Neural progenitor cell (in vitro differentiated cells): ENCODE measurements at places on chromosomes 5 and 9. TPM values are rescaled to one million over a fixed set of nuclear protein-coding genes. Genes with fewer than 3 reads are reported as not detected.
A peak's percentile ranks its signal among the peaks of the same experiment; 100 is the strongest.

GRCh38 chr5:29002481-29002880 is 1964.1 kb upstream of the CDH9 start:
- DNase-seq, result no peak

DNA sequence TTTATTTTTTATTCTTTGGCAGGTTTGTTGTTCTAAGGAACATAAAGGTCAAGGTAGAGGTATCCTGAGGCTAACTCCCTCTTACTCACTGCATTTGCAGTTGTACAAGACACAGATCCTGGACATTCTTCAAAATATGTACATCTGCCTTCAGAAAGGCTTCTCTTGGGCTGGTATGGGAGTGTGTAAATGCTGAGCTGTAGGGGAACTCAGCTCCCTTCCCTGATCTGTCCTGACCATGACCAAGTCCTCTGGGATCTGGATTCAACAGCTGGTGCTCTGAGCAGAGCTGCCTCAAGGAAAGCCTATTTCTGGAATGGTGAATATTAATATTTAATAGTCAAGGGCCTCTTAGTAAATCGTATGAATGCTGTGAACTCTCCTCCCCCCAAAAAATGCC is 117.4 kb downstream of the PRKACG start:
- DNase-seq, result no peak

- DNase-seq, result no peak
Measured at GRCh38 chr5:1031306-1031959, 22.8 kb downstream of the NKD2 start.

DNA sequence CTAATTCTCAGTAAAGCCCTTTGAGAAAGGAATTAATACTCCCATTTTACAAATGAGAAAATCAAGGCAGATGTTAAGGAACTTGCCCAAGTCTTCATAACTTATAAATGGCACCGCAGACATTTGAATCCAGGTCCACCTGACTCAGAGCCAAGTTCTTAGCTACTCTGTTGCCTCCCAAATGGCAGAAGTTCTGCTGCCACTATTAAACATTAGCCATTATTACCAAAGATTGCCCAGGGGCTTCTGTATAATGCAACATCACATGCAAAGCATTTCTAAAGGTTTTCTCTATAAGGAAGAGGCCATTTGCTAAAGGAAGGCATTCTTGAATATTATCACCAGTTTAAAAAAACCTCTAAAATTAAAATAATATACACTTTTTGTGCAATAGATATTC is 28.3 kb downstream of the TPD52L3 start:
- DNase-seq, result no peak

- DNase-seq, result no peak
Measured at GRCh38 chr5:14668181-14668591, 3.7 kb downstream of the OTULIN start.

DNA sequence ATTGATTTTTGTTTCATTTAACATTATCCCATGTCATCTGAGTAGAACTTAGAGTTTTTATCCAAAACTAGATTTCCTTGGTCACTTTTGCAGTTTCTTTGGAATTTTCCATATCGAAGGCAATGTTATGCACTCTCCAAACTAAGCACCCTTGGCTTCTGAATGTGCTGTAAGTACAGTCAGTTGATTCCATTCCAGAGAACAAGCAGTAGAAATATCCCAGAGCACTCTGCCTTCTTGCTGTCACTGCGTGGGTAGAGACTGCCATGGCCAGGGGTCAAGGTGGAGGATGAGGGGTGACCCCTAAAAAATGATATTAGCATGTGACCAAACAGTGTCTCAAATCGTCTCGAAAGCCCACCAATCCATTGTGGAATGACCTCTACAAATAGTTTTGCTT is 36.2 kb downstream of the PIP5K1B start:
- DNase-seq, result no peak

- no peak for DNase-seq
Measured at GRCh38 chr9:4494332-4494731, 4.1 kb downstream of the SLC1A1 start.

- no peak for DNase-seq
Measured at GRCh38 chr9:75149841-75150241, 61.5 kb downstream of the OSTF1 start.

DNA sequence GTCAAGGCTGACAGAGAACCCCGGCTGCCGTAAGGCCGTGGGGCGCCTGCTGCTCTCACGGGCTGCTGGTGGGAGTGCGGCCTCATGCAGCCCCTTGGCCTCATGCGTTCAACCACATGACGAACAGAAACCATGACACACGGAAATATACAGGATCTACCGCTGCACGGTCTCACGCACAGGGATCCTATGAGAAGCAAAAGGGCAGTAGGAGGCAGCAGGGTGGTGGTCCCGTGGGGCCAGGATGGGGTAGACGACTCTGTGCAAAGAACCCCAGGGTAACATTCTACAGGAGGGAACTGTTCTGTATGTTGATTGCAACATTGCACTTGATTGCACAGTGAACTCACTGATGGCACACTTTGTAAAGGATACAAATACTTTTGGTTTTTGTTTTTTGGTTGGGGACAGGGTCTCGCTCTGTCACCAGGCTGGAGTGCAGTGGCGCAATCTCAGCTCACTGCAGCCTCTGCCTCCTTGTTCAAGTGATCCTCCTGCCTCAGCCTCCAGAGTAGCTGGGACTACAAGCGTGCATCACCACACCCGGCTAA is 51.6 kb downstream of the NACC2 start:
- no peak for DNase-seq

DNA sequence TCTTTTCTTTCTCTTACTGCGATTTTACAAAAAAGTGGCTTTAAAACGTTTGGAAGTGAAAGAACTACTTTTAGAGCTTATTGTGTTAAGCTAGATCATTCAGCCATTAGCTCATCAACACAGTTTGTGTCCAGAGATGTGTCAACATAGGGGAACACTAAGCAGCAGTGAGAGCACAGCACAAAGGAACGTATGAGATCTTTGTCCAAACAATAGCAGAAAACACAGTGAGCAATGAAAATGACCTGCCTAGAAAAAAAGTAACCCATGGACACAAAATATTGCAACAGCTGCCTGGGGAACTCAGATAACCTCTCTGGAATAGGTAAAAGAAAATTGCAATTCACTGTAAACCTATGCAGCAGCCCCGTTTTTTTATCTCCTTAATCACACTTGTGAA is 372.5 kb downstream of the ARHGEF28 start:
- DNase-seq, result no peak

- peak; percentile 26 for DNase-seq
Measured at GRCh38 chr9:119318371-119318770, 50.9 kb downstream of the BRINP1 start.

- no peak for DNase-seq
Measured at GRCh38 chr5:37375091-37375490, 4.0 kb upstream of the WDR70 start.

- no peak for DNase-seq
Measured at GRCh38 chr5:15897656-15898055, 281.9 kb downstream of the MARCHF11 start.

GRCh38 chr5:37837414-37838032 is 2.3 kb downstream of the GDNF start:
- peak; percentile 78 for DNase-seq

GRCh38 chr9:13078164-13078563 is 201.3 kb downstream of the MPDZ start:
- DNase-seq, result no peak

DNA sequence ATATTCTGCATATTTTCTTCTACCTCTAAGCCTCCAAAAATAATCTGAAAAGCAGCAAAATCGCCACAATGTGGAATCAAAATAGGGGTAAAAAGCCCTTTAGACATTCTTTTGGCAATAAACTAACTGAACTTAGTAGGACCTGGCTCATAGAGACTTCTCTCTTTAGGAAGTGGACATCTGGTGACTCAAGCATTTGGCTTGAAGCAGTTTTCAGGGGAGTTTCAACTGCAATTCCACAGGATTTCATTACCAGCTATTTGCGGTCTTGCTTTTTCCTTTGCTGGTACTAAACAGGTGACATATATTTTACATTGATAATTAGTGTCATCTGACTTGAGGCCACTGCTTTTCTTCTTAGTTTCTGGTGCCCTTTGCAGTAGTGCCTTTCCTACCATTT is 173.2 kb upstream of the FBN2 start:
- DNase-seq, result no peak

DNA sequence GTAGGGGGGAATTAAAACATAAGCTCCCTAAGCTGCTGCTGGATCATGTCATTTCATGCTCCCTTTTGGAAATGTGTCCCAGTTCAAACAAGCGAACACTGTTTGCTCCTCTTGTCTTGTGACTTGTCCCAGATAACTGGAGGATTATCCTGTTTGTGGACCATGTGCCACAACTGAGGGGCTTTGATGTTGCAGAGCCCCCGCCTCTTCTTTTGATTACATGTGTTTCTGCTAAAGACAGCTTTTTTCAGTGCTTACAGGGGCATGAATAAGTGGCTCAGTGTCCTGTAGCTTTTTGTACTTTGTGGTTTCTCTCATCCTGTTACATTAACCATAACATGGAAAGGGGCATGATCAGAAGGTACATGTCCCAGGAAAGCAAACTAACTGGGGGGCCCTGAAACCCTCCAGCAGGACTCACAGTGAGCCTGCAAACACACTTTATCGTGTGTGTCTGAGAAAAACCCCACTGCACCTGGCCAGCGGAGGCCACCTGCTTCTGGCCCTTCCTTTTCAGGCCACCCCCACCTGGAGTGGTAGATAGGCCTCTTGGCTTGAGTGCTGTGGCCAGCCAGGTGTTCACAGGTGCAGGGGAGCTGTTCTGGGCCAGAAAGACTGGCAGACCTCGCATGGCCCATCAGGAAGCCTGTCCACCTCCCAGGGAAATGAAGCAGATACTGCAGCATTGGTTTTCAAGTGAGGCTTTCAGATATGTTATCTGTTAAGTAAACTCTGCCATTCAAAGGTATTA is 285.6 kb downstream of the FANCC start:
- peak; percentile 60 for DNase-seq

Gene ENG
- 0.19 TPM in 1 of 2 replicates, not detected in the other for total RNA-seq

Gene WDR70
- 42.6 and 46.2 TPM in 2 replicates for total RNA-seq

Gene SLC46A2
- total RNA-seq, result not detected in 2 replicates

Gene PCDHB11
- 3.8 and 4.0 TPM in 2 replicates for total RNA-seq

Gene CNTFR
- 8.6 and 37.2 TPM in 2 replicates for total RNA-seq

Gene PCAT7
- 12.3 and 19.9 TPM in 2 replicates for total RNA-seq

Gene ANKRD18B
- total RNA-seq, result 10.3 and 14.7 TPM in 2 replicates

Gene TAF11L5
- total RNA-seq, result not detected in 2 replicates

Gene MAP3K1
- 20.3 and 22.2 TPM in 2 replicates for total RNA-seq
